Aortic smooth muscle cell (primary cell): ENCODE measurements at places on chromosomes 13 and 19. TPM values are rescaled to one million over a fixed set of nuclear protein-coding genes. Genes with fewer than 3 reads are reported as not detected.

CYP4F22 gene
- total RNA-seq, result not detected in 2 replicates

GARIN5A gene
- total RNA-seq, result 0.26 TPM in 1 of 2 replicates, not detected in the other

VASP gene
- total RNA-seq, result 53.3 and 61.2 TPM in 2 replicates

PPP5C gene
- 54.1 and 75.4 TPM in 2 replicates for total RNA-seq

ICAM4 gene
- total RNA-seq, result 0.13 and 0.62 TPM in 2 replicates

ZSCAN4 gene
- total RNA-seq, result not detected in 2 replicates

MBD3L2 gene
- total RNA-seq, result not detected in 2 replicates

AP1M2 gene
- total RNA-seq, result 0.19 TPM in 1 of 2 replicates, not detected in the other

ERICH6B gene
- total RNA-seq, result not detected in 2 replicates
